Stimulated activated CD4-positive, alpha-beta T cell treated with anti-CD3 and anti-CD28 coated beads, Interleukin-2, amount 100 ng/mL, for 24 hours (primary cell): ENCODE measurements at places on chromosomes 16 and 17.

GRCh38 chr16:85347213-85347591, 234.9 kb upstream of the CIBAR2 start:
- peak; percentile 16 for DNase-seq

- DNase-seq: no peak
Measured at GRCh38 chr16:78659216-78659615, 559.8 kb downstream of the WWOX start.

GRCh38 chr16:28609631-28610594, at the start of gene SULT1A1:
SULT1A1 (minus strand) TSS chr16:28610044; CDS start chr16:28608855, 1,189 bp downstream.
- DNase-seq: no peak

DNA sequence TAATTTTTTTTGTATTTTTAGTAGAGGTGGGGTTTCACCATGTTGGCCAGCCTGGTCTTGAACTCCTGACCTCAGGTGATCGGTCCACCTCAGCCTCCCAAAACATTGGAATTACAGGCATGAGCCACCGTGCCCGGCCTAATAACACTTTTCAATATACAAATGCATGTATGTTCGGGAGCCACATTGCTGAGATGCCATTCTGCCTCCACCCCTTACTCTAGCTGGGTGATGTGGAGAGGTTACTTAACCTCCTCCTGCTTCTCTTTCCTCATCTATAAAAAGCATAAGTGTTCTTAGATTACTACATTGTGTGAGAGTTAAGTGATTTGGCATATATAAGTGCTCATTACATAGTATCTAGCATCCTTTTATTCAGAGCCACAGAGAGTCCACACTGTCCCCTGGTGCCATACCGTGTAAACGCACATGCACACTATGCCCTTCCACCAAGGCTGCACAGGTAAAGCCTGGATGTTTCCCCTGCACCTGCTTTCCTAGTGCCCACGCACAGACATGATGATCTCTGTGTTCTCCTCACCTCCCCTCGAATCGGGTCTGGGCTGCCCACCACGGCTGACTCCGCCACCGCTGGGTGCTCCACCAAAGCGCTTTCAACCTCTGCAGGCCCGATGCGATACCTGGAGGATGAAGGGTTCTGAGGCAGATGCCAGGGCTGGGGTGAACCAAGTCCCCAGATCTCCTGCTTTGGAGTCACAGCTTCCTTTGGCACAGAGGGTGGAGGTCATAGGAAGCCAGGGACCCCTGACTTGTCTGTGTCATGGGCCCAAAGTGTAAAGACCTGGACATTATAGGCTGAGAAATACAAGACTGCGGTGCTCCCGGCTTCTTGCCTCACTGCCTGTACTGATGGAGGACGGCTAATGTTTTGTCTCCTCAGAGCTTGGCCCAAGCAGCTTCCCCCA, 49.0 kb upstream of the ACSM2B start:
- DNase-seq: no peak

GRCh38 chr17:53472586-53472985, 350.1 kb upstream of the KIF2B start:
- DNase-seq: no peak

GRCh38 chr17:61160204-61160603, 239.4 kb upstream of the TBX2 start:
- no peak for DNase-seq

DNA sequence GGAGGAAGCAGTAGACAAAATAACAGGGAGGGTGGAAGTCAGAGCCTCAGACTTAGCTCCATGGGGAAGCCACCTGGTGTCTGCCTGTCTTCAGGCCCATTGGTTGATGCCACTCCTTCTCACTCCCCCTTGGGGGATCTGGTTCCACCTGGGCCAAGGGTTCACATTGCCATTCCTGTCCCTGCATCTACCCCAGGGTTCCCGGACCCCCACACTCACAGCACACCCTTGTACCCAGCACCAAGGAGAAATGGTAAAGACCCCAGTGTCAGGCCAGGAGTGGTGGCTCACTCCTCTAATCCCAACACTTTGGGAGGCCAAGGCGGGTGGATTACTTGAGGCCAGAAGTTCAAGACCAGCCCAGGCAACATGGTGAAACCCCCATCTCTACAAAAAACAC, 1.0 kb upstream of the CA7 start:
- DNase-seq: no peak

DNA sequence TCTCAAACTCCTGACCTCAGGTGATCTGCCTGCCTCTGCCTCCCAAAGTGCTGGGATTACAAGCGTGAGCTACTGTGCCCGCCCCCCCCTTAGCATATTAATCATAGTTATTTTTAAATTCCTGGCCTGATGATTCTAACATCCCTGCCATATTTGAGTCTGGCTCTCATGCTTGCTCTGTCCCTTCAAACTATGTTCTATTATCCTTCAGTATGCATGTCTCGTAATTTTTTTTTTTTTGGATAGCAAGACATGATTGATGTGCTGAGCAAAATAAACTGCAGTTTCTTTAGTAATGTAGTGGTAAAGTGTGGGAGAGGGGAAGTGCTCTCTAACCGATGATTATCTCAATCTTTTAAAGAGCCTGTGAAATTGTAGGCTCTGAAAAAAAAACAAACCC, 34.3 kb upstream of the TMEM92 start:
- DNase-seq: no peak

DNA sequence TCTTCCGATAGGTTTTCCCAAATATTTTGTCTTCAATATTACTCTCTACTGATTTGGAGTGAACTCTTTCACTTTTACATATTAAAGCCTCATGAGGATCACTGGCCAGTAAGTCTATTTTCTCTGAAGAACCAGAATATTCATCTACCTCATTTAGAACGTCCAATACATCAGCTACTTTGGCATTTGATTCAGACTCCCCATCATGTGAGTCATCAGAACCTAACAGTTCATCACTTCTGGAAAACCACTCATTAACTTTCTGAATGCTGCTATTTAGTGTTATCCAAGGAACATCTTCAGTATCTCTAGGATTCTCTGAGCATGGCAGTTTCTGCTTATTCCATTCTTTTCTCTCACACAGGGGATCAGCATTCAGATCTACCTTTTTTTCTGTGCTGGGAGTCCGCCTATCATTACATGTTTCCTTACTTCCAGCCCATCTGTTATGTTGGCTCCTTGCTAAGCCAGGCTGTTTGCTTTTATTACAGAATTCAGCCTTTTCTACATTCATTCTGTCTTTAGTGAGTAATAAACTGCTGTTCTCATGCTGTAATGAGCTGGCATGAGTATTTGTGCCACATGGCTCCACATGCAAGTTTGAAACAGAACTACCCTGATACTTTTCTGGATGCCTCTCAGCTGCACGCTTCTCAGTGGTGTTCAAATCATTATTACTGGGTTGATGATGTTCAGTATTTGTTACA, 30.9 kb downstream of the BRCA1 start:
- DNase-seq: no peak

GRCh38 chr17:46984892-46985291, 5.8 kb upstream of the RPRML start:
- no peak for DNase-seq

DNA sequence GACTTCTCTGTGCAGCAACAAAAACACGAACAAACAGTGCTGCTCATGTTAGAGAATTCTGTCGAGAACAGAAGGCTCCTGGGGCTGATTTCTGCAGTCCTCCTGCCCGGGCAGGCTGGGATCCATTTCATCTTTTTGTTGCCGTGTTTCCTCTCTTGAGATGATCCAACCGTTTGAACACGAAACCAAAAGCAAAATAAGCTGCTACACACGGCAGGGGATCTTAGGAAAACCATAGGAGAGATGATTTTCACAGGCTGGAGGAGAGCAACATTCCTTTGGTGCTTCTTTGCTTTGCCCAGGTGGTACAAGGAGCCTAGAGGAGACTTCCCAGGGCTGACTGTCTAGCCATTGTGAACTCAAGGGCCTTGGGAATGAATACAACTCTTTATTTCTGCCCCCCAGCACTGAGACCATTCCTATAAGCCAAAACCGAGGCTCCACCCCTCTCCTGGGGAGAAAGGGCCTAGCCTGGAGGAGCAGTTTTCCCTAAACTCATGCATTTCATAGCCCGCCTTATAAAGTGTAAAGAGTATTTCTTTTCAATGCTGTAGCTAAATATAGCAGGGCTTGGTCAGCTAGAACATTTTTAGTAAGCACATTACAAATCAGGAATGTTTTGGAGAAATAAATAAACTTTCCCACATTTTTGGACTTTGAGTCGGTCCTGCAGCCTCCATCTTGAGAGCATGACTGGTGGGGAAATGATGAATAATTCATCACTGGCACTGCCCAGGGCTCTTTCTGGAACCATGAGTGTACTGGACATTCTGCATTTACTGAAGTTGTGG, 7.7 kb downstream of the FOXL1 start:
- no peak for DNase-seq

DNA sequence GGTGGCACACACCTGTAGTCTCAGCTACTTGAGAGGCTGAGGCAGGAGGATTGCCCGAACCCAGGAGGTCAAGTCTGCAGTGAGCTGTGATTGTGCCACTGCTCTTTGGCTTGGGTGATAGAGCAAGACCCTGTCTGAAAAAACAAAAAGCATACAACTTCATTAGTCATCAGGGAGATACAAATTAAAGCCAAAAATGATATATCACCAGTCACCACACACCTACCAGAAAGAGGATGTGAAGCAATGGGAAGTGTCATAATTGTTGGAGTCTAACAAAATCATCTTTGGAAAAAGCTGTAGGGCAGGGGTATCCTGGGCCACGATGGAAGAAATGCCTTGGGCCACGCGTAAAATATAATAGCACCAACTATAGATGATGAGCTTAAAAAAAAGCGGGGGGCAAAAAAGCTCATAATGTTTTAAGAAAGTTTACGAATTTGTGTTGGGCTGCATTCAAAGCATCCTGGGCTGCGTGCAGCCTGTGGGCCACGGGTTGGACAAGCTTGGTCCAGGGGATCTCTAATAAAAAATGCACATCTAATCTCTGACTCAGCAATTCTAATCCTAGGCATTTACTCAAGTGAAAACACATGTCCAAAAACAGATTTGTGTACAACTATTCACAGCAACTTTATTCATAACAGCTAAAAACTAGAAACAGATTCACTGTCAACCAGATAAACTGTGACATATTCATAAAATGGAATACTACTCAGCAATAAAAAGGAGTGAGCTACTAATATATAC, 65.9 kb downstream of the HIC1 start:
- DNase-seq: no peak
